Stimulated activated CD4-positive, alpha-beta T cell treated with anti-CD3 and anti-CD28 coated beads, Interleukin-4, amount 100 ng/mL, for 1 hour (primary cell): ENCODE measurements at places on chromosomes 3 and 15.
A peak's percentile ranks its signal among the peaks of the same experiment; 100 is the strongest.

DNA sequence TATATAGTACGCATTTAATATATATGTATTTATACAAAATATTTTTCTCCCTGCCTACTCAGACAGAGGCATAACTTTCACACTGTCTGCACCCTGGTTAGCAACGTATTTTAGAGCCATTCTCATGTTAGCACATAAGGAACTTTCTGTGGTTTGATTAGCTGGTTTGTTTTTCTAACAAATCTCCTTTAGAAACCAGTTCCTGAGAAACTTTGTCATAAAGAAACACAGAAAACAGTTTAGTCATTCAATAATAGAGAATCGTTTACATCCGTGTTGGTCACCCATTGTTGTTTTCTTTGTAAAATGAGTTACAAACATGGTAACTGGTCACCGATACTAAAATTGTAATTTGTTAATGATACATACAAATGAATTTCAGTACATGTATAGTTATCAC is 5.9 kb upstream of the NGRN start:
- DNase-seq: no peak

DNA sequence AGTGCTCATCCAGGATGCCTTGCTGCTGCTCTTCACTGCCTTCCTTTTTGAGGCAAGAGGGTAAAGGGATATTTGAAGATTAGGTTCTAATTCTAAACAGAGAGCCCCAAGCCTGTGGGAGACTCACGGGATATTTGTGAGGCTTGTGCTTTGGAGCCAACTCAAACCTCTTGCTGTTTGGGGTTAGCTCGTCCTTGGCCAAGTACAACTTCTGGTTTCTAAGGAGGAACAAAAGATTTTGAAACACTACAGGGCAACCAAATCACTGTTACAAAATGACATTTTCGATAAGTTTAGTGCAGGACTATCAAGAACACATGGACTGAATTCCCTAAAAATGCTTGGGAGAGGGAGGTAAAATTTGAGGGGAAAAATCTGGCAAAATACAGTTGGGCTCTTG is 190.2 kb downstream of the RORA start:
- no peak for DNase-seq

DNA sequence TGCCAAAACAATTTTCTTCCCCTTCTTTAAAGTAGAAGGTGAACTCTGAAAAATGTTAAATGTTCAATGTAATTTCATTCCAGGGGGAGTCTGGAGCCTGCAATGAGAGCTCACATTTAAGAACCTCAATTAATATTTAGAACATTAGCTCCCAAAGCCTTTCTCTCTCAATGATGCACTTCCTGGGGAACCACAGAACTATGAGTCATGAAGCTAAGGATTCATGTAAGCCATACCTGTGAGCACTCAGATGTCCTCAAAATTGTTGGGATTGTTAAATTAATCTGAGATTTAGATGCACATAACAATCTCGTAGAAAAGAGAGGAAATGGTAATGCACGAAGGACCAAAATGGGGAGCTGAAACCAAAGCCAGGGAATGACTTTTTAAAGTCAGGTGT is 244.2 kb upstream of the LRIG1 start:
- no peak for DNase-seq

- no peak for DNase-seq
These were observed 13.6 kb upstream of the ONECUT1 start for GRCh38 chr15:52803467-52804306.

GRCh38 chr3:114878114-114878839 is 268.8 kb downstream of the ZBTB20 start:
- DNase-seq: no peak

- no peak for DNase-seq
These were observed 277.4 kb upstream of the NR2E3 start for GRCh38 chr15:71532994-71533393.

DNA sequence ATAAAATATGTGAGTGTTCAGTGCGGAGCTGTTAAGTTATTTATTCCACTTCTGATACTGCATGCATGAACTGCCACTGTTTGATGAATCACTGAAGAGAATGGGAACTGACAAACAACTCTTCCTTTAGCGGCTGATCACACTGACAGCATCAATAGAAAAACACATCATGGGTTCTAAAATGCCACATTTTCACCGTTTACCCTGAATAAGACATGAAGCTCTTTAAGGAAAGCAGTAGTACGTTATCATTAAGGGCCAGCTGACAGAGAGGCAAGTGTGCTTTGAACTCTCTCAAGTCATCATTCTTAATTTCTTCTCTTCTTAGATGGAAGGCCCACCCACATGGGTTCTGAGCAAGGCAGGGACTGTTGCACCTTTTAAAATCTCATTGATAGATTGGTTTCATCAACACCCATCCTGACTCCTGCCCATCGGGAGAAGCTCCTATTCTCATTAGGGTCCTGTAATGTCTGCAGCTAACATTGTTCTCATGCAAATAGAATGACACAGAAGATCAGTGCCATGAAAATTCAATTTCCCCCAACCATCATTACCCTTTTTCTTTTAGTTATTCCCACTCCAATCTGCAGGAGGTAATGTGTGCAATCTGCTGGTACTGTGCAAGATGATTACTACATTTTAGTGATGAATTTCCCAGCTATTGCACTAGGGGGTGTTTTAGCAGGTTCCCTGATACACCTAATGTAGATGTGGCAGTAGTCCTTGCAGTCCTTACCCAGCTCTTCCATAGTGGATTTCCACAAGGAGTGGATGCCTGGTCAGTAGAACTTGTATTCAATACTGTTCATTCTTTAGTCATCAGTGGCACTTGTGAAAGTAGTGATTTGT is 119.1 kb downstream of the ROBO2 start:
- no peak for DNase-seq

- DNase-seq: peak; percentile 28
These were observed 2.3 kb downstream of the GORASP1 start for GRCh38 chr3:39104961-39105686.

DNA sequence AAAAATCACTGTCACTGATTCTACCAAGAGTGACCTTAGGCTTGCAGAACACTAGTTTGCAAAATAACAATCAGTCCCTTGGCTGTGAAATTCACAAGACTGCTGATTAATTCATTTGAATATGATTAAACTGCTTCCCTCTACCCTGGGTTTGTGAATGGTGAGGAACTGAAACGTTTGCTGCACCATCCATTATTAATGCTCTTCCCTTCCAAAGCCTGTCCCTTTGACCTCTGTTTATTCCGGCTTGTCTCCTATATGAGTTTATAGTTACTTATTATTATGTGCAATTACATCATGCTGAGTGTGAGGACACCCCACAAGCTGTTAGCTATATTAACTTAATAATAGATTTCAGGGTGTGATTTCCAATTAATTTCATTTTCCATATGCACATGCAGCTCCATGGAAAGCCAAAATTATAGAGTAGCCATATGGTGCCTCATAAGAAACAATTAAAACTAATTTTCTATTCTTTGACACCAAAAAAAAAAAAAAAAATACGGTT is 96.5 kb downstream of the SUCLG2 start:
- no peak for DNase-seq

DNA sequence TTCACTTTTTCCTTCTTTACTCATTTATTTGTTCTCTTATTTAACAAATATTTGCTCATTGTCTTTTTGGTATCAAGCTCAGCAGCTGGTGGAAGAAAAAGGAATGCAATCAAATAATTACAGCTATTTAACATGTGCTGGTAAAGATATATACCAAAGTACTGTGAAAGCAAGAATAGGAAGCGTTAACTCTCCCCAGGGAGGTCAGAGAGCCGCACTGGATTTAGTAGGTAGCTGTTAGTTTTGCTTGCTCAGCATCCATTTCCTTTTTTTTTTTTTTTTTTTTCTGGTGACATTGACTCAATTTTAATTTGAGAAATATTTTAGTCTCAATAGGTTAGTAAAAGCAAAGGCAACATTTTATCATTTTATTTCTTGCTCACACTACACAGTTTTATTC is 308.5 kb upstream of the MDFIC2 start:
- no peak for DNase-seq

- no peak for DNase-seq
These were observed 28.1 kb upstream of the CYP11A1 start for GRCh38 chr15:74395319-74396145.

- DNase-seq: no peak
These were observed 171.0 kb upstream of the UMPS start for GRCh38 chr3:124558991-124559845.

- DNase-seq: no peak
These were observed 81.4 kb upstream of the LMOD3 start for GRCh38 chr3:69203631-69204314.

DNA sequence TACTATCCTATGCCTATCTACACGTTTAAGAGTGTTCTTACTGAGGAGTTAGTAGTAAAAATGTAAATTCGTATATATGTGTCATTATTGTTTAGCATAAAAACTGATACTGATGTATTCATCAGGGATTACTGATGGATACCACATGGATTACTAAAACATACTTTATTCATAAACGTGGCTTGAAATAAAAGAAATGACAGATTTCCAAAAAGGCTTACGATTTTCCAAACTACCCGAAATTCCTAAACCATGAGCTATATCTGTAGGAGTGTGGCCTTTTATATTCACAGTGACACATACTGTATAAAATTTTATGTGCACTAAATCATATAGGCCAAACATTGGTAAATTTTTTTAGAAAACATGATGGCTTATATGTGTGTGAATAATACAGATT is 6.9 kb downstream of the TSC22D2 start:
- DNase-seq: no peak

- no peak for DNase-seq
These were observed 12.4 kb downstream of the DNASE1L3 start for GRCh38 chr3:58198362-58198761.

- no peak for DNase-seq
These were observed 76.2 kb upstream of the C2CD4B start for GRCh38 chr15:62241135-62241770.

DNA sequence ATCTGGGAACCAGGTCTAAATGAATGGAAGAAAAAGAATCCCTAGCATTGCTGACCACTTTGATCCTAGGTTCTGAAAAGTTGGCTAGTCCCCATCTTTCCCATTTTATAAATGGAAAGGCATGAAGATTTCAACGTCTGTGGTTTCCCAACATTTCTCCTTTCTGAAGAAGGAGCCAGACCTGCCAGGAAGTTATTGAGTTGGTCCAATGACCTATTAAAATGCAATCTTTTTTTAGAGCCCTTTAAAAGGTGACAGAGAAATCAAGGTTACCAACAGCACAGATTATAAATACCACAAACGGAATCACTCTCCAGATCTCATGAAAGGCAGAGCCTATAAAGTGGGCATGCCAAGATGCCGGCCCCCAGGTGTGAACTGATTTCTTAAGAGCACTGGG is 505.6 kb upstream of the THBS1 start:
- DNase-seq: no peak

- no peak for DNase-seq
These were observed 11.0 kb downstream of the PRKCD start for GRCh38 chr3:53171827-53172505.

- no peak for DNase-seq
These were observed 45.8 kb upstream of the ATP13A3 start for GRCh38 chr3:194532591-194532990.
